LNCaP clone FGC (cell line): ENCODE measurements at places on chromosomes 11 and 22.

- DNase-seq, result no peak
Measured at GRCh38 chr22:29060251-29060869, 1.3 kb downstream of the C22orf31 start.

GRCh38 chr11:128496692-128497060, 90.7 kb downstream of the ETS1 start:
- no peak for DNase-seq

GRCh38 chr22:37234736-37235711, 9.0 kb downstream of the RAC2 start:
- no peak for DNase-seq

DNA sequence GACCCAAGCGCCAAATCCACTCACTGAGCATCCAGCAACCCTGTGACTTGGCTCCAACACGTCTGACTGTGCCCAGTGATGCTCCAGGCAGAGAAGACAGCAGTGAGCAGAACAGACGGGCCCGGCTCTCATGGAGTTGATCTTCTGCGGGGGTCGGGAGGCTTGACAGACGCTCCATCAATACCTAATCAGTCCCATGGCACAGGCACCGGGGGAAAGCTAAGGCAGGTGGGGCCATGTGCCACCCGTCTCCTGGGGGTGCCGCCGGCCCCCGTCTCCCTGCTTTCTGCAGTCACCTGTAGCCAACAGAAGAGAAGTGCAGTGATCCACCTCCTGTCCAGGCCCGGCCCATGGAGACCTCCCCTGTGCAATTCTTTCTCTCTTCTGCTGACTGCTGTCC, 47.5 kb downstream of the LINC01488 start:
- DNase-seq, result no peak

DNA sequence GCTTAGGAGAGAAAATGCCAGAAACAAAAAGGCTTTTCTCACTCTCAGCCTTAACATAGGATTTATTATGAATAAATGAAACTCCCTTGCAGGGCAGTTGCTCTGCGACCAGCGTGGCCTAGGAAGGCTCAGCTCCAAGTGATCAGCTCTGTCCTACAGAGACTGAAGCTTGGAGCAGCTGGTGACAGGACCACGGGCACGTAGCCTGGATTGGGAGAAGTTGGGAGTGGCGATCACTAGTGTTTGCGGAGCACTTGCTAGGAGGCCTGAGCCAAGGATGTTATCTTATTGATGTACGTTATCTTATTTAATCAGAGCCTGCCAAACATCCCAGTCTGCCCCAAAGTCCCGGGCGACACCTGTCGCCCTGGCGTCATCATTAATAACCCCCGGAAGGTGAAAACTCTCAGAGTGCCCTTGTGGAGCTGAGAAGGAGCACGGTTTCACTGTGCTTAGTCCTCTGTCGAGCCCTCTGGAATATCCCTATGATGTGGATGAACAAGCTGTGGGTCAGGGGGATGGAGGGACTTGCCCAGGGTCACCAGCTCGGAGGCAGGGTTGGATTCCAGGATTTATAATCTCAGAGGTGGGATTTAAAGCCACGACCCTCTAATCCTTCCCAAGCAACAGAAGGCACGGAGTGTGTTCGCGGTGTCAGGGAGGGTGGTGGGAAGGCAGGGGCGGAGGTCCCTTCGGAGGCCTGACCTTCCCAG, 40.8 kb upstream of the SMIM38 start:
- DNase-seq, result peak; percentile 85

DNA sequence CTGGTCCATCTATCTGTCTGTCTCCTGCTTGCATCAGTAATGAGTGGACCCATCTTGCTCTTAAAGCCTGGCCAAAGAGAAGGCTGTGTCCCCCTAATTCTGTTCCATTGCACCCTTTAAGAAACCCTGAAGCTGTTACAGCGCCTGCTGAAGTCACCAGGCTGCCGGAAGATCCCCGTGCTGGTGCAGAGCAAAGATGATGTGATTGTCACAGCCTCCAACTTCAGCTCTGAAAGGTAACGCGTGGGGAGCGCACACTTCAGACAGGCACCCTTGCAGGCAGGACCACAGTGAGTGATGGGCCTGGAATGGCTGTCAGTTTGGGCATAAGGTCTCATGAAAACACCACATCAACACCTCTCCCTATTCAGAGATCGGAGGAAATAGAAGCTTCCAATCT, 18.4 kb downstream of the GTPBP1 start:
- DNase-seq, result no peak

GRCh38 chr22:38741166-38741565, 14.6 kb downstream of the SUN2 start:
- no peak for DNase-seq

- DNase-seq, result no peak
Measured at GRCh38 chr11:61711498-61711897, 31.3 kb downstream of the DAGLA start.

- DNase-seq, result no peak
Measured at GRCh38 chr11:69380451-69380901, 86.5 kb downstream of the MYEOV start.

DNA sequence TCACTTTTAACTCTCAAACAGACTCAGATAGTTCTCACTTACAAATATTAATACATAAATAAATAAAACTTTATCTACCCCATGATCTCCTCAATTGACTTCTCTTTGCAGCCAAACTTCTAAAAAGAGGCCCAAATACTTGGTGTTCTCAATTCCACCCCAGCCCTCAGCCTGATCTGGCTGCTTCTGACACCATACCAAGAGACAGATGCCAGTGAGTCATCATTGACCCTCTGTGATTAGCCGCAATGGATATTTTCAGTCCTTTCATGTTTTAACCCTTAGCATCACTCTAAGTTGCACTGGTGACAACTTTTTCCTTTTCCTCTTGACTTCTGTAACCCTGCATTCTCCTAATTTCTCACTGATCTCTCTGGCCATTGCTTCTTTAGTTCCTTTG, 184.1 kb upstream of the ARHGAP20 start:
- DNase-seq, result no peak

- DNase-seq, result no peak
Measured at GRCh38 chr11:3958281-3958680, 102.8 kb downstream of the STIM1 start.

DNA sequence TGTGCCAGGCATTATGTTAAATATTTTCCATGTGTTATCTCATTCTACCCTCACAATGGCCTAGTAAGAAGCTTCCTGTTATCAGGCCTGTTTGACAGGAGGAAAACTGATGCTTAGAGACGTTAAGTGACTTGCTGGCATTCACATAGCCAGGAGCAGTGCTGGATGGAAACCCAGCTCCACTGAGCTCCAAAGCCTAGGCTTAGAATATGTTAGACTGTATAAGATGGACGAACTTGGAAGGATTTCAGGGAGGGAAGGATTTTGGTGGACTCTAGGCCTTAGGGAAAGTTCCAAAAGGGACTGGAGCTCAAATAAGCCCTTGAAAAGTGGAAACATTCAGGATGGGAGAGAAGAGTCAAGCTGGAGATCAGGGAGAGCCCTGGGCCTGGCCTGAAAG, 2.1 kb downstream of the CD44 start:
- no peak for DNase-seq

- DNase-seq, result no peak
Measured at GRCh38 chr22:44735518-44736428, 16.6 kb upstream of the ARHGAP8 start.

DNA sequence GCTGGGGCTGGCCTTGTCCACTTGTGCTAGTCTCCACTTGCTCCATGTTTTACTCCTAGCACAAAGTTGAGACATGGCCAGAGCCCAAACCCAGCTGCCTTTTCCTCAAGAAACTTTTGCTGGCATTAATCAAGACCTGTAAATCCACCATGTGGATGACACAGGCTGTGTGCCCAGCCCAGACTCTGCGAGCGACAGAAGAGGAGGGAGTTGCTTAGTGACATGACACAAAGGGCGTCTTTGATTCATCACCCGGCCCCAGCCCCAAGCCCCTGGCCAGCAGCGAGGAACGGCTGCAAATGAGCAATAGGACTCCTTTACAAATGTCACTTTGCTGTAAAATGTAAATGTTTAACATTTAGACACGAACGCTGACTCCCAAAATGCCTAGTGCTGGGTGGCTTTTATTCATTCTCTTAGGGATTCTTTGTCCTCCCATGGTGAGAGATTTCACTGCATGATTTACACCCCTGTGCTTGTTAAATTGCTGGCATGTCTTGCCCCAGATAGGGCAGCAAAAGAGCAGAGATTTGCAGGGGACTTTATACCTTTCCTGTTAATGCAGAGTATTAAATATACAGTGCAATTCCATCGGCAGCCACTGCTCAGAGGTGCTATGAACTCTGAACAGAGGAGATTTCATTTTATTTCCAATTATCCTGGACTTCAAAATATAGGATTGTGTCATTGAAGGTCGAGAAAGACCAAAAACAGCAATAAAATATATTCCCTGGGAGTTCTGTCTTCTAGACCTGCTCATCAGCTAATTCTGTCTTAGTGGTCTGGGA, 263.6 kb upstream of the NCAM1 start:
- peak; percentile 8 for DNase-seq

DNA sequence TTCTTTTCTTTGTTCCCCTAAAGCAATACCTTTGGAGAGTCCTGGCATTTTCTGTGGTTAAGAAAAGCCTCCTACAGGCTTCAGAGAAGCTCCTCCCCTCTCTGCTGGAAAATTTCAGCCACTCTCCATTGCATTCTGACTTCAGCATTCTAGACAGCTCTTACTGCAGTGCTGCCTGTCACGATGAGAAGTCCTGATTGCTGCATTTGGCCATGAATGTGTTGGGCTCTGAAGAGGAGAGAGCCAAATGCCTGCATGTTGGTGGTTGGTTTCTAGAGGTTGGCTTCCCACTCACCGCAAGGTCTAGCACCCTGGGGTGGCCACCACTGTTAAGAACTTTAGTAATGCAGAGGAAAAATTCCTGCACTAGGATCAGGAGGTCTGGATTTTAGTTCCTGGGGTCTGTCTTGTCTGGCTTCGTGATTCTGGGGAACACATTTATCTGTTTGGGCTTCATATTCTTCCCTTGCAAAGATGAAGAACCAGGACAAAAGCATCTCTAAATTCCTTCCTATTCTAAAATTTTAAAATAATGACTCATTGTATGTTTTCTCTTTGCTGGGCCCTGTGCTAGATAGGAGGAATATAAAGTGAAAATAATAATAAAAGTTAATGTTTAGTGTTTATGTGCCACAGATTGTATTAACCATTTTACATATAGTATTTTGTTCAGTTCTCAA, 38.1 kb downstream of the COA4 start:
- DNase-seq, result no peak

DNA sequence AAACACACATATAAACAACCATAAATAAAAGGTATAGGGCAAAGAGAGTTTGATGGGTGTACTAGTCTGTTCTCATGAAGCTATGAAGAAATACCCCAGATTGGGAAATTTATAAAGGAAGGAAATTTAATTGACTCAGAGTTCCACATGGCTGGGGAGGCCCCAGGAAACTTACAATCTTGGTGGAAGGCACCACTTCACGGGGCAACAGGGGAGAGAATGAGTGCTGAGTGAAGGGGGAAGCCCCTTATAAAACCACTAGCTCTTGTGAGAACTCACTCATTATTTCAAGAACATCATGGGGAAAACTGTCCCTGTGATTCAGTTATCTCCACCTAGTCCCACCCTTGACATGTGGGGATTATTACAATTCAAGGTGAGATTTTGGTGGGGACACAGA, 385.9 kb upstream of the ANO5 start:
- no peak for DNase-seq

- DNase-seq, result no peak
Measured at GRCh38 chr11:124943741-124944140, 7.9 kb upstream of the HEPACAM start.

GRCh38 chr11:85589373-85589772, 37.8 kb downstream of the DLG2 start:
- no peak for DNase-seq

GRCh38 chr11:124150684-124151083, 32.5 kb upstream of the OR10D3 start:
- DNase-seq, result no peak

DNA sequence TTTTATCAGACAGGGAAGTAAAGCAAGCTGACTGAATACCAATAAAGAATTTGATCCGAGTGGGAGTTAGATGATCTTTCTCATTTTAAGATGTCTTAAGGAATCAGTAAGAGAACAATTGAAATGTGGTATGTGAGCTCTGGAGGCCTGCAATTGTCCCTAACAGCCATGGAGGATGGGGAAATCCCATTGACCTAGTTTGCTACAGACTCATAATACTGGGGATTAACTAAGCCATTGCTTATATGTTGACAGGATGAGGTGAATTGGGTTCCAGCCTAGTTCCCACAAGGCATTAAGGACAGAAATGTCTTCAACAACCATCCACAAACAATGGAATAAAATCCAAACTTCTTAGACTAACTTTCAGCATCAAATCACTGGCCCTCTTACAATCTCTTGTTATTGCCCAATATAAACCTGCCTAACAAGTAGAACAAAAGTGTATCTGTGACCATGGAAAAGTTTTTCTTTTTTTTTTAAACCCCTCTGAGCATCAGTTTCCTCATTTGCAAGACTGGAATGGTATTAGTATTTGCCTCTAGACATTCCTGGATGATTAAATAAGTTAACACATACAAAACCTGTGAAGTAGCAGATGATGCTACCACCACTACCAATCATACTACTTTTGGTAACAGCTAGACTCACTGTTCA, 773.2 kb downstream of the DLG2 start:
- DNase-seq, result no peak

DNA sequence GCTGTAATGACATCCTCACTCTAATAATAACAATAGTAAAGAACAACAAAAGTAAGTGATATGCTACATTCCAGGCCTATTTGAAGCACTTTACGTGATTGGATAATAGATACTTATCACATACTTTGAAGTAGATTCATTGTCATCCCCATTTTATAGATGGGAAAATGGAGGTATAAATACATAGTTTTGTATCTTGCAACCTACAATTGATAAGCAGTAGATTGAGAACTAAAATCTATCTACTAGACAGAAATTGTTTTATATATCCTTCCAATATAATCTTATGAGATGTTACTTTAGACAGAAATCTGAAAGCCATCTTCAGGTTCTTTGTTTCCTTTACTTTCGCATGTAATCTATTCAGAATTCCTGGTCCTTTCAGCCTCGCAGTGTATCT, 104.6 kb upstream of the CD44 start:
- DNase-seq, result no peak

DNA sequence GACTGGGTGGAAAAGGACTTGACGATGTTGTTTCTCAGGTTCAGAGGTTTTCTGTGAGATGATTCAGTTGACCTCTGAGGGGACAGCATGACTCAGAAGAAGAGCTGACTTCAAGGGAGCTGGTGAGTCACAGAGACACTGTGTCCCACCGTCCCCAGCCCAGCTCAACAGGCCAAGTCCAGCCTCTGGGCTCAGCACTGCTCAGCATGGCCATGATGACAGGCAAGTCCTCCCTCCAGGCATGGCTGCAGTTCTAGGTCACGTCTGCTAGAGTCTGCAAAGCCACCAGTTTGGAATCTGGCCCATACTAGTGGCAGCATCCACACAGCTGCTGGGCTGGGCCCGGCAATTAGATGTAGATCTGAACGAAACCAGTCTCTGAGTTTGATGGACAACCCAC, 12.9 kb downstream of the TRIM29 start:
- no peak for DNase-seq

GRCh38 chr11:128205796-128206195, 381.6 kb downstream of the ETS1 start:
- no peak for DNase-seq
